ENCODE measurements at places on chromosomes 7 and 10.
A peak's percentile ranks its signal among the peaks of the same experiment; 100 is the strongest.

DNA sequence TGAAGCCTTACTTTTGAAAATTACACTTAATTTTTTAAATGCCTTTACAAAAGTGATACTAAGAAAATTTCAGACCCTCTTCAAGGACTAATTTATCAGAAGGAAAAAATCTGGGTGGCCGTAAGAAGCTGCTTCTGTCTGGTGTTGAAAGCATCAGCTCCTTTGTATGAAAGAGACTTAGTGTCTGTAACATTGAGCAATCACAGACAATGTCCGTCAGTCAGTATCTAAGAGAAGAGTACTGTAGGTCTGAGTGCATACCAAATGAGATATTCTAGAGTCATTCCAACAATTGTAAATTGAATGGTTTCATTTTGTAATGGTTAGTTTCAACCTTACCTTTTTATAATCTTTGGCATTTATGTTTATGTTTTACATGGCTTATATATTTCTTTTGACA lies 11.1 kb upstream of the MDFIC start:
- DNase-seq: no peak

DNA sequence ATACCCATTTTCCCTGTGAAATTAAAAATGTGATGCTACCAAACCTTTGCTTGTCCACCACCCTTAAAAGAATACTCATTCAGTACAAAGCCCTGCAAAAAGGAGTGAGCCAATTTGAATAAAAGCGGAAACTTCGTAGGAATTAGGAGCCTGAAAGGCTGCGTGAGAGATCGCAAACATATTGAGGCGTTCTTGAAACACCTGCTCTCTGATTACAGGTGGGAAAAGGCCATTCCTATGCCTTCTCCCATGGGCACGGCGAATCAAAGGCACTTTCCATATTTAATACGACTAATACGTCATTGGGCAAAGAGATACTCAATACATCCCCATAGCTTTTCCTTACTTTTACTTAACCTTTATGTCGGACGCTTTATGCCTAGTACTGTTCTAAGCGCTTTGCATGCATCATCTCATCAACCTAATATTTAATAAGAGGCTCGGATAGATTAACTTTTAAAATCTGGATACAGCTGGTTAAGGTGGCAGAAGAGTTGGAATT lies 30.9 kb upstream of the KMT2E start:
- no peak for DNase-seq

- DNase-seq: no peak
Observed at GRCh38 chr7:67990716-67991115, 994.1 kb downstream of the TYW1 start.

- no peak for DNase-seq
Observed at GRCh38 chr7:35681231-35682029, 13.5 kb downstream of the HERPUD2 start.

GRCh38 chr10:22606164-22606614 lies 108.2 kb downstream of the PIP4K2A start:
- peak; percentile 76 for DNase-seq

- DNase-seq: no peak
Observed at GRCh38 chr10:110837418-110838171, 34.1 kb upstream of the PDCD4 start.

DNA sequence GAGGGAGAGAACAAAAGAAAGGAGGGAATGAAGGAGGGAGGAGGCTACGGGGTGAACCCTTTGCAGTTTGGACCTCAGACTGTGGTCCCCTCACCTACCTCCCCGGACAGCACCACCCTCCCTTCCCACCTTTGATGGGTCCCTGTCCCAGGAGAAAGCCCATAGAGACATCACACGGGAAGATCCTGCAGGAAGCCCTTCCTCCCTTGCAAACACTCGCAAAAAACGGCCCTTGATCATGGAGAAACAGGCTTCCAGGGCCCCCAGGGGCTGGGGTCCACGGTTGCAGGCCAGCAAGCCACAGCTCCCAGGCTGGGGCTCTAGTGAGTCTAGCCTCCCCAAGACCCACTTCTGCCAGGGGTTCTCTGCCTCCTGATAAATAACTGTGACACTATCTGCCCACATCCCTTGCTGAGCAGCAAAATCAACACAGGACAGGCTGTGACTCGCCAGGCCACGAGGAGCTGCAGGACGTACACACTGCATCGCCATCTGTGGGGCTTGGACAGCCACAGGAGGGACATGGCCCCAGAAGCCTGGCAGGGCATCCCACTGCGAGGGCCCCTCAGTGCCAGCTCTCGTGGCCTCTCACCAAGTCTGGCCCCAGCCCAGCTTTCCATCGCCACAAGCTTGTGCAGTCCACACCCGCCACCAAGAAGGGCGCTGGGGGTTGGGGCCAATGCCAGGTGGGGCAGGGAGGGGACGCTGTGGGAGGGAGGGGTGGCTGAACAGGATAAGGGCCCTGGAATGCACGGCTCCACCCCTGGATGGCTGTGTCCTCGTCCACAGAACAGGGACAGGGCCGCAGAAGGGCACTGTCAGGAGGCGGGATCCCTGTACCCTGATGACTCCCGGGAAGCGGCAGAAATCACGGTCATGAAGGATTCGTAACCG lies 34.2 kb downstream of the PDGFA start:
- DNase-seq: no peak

DNA sequence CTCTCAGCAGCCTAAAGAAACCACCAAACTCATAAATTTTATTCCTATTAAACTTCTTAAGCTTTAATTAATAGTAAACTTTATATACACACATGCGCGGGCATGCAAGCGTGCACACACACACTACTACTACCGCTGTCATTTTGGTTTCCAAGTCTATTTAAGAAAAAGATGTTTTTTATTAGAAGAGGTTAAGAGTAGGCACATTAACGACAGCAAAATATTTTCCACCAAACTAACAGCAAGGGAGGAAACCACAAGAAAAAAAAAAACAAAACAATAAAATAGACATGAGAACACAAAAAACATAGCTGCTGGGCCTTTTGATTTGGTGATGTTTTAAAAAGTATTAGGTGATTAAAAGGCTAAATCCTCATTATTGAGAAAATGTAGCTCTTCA lies 28.6 kb downstream of the RTKN2 start:
- DNase-seq: no peak

DNA sequence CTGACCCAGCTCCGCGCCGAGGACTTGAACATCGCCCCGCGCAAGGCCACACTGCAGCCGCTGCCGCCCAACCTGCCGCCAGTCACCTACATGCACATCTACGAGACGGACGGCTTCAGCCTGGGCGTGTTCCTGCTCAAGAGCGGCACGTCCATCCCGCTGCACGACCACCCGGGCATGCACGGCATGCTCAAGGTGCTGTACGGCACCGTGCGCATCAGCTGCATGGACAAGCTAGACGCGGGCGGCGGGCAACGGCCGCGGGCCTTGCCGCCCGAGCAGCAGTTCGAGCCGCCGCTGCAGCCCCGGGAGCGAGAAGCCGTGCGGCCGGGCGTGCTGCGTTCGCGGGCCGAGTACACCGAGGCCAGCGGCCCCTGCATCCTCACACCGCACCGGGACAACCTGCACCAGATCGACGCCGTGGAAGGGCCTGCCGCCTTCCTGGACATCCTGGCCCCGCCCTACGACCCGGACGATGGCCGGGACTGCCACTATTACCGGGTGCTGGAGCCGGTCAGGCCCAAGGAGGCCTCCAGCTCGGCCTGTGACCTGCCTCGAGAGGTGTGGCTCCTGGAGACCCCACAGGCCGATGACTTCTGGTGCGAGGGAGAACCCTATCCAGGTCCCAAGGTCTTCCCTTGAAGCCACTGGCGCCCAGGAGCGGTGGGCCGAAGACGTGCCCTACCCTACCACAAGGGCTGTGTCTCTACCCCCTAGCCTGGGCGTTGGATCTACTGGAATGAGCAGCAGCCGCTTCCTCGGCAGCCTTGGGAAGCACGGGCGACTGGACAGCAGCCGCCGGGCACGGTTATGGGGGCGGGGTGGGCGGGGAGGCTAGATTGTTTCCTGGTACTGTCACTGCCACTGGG lies 945 bp downstream of the ADO start:
- no peak for DNase-seq

GRCh38 chr10:75166623-75166972 lies 44.0 kb upstream of the VDAC2 start:
- no peak for DNase-seq

GRCh38 chr7:155724327-155725005 lies 80.0 kb downstream of the RBM33 start:
- no peak for DNase-seq

DNA sequence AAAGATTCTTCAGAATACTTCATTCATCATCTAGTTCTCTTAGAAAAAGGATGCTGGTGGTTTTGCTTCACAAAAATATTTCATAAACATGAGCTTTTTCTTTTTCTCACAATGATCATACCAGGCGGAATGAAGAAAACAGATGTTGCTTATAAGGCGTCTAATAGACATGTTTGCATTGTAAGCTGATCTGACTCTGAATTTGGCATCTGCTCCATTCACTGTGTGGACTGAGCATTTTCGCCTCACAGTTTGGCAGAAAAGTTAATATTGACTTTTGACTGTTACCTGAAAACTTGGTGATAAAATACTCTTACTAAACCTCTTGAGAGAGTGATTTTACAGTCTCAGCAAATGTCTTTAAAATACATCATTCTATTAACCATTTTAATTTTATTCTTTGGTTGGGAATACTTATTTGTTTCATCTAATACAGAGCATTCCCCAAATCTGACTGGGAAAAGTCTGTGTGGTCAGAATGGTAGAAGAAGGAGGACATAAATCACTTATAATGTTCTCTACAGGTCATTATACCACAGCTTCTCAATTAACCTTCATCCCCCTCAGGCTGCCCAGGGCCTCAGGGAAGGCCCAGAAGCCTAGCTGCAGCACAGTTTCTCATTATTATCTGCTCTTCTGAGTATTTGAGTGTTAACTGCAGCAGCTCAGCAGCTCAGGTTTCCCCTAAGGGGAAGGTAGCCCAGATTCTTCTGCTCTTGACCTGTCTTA lies 121.6 kb upstream of the KAT6B start:
- DNase-seq: no peak

GRCh38 chr7:7271094-7271874 lies 88.9 kb downstream of the C1GALT1 start:
- no peak for DNase-seq

DNA sequence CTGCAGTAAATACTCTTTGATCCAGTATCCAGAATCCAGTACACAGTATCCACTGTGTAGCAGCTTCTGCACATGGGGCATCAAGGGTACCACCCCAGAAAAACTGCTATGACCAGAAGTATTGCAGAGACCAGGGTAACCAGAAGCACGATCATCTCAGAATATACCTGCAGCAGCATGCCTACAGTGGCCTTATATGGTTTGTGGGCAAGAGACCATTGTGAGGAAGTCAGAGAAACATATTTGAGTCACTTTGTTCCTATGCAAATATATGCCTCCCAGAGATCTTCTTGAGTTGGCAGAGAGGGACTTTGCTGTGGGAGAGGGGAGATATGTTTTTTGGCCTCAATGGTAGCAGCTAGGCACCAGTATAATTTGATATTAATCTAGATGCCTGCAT lies 206.4 kb upstream of the LRRTM3 start:
- DNase-seq: no peak

DNA sequence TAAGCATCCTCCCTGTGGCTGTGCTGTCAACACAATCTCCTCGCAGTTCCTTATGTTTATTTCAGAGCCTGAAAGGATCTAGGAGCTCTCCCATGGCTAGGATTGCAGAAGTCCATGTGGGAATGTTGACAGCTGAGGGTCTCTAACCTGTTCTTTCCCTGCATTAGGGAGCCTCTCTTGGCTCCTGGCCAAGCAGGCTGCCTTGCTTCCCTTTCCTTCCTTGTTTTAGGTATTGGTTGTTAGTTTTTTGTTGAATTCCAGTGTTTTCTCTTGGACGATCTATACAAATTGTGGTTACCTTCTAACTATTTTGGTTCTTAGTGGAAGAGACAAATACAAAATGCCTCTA lies 171.8 kb downstream of the MLLT10 start:
- no peak for DNase-seq

DNA sequence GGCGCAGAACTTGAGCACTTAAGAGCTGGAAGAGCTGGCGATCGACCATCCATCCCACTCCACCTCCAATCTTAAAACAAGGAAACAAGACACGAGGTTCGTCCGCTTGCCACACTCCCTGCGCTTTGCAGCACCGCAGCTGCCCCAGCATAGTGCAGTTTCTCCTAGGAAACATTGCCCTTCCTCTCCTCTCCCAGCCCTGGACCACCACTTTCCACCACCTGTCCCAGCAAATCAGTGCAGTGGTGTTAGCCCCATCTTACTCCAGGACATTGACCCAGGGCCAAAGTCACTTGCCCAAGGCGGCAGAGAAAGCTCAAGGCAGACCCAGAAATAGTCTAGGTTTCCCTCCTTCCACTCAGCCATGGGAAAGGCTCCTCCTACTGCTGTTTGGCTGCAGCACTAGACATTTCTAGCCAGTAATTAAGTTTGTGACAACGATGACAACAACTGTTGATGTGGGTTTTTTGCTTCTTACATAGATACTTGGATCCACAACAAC lies 1.5 kb upstream of the PARD3 start:
- DNase-seq: no peak
